ENCODE measurements at places on chromosomes 13 and 19. TPM values are rescaled to one million over a fixed set of nuclear protein-coding genes. Genes with fewer than 3 reads are reported as not detected.
A peak's percentile ranks its signal among the peaks of the same experiment; 100 is the strongest.

DNAJC15 gene
- 16.6 TPM for total RNA-seq

MTRF1 gene
- total RNA-seq: 20.1 TPM

DNA sequence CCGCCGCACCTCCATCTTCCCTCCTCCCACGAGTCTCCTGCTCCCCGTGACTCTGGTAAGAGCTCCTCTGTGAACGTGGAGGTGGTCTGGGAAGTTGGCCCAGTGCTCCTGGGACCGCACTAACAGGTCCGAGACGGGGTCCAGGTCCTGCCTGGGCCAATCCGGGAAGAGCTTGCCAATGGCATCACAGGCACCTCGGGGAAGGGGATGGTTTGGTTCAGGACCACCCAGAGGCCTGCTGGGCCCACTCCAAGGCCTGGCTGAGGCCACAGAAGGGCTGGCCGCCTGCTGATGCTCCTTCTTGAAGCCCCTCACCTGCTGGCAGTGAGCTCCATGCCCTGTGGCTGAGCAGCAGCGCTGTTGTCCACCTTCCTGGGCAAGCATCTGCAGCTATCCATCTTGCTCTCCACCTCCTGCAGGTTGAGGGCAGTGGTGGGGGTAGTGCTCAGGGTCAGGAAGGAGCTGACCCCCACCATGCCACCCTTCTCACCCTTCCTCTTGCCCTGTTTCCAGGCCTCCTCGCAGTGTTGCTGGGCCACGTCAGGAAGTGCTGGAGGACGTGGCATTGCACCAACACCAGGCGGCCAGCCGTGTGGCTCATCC, 41.2 kb upstream of the TPM4 start:
- no peaks in the 10 kb centered on the region for H3K27me3 ChIP-seq
- H3K4me3 ChIP-seq: no peak overlapping the region
- no peaks in the 10 kb centered on the region for H3K36me3 ChIP-seq
- no peak overlapping the region for H3K27ac ChIP-seq
- no peak for DNase-seq

TMEM238 gene
- 9.7 TPM for total RNA-seq

DNA sequence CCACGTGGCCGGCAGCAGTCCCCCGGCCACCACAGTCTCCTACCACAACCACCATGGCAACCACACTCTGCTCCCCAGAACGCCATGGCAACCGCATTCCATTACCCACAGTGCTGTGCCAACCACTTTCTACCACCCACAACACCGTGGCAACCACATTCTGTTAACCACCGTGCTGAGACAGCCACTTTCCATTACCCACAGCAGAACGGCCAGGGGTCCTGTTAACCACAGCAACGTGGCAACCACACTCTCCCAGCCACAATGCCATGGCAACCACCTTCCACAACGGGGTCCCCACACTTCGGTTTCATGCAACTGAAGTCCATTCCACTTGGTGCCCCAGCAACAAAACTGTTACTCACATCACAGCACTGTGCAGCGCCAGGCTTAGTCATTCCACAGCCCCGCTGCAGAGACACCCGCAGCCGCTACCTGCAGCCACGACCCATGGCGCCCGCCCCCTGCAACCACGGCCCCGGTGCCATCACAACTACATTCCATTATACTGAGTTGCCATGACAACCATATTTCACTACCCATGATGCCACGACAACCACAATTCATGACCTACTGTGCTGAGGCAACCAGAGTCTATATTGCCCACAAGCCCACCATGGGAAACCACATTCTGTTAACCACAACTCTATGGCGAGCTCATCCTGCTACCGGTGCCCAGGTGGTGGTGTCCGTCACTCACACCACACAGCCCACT, 10.0 kb downstream of the DPF1 start:
- peaks cover 18% of the 10 kb centered on the region for H3K4me1 ChIP-seq
- H3K4me3 ChIP-seq: peak overlapping the region; percentile 49
- H3K27ac ChIP-seq: peak overlapping the region; percentile 84
- peaks cover 6% of the 10 kb centered on the region for H3K36me3 ChIP-seq
- DNase-seq: peak; percentile 87

- no peak overlapping the region for H3K27ac ChIP-seq
- no peak for DNase-seq
- no peaks in the 10 kb centered on the region for H3K27me3 ChIP-seq
- H3K4me3 ChIP-seq: no peak overlapping the region
- H3K36me3 ChIP-seq: peaks cover 29% of the 10 kb centered on the region
- H3K4me1 ChIP-seq: peaks cover 29% of the 10 kb centered on the region
Observed at GRCh38 chr19:10742476-10742875, 24.6 kb downstream of the DNM2 start.
